ENCODE measurements at places on chromosomes 16 and 17.
A peak's percentile ranks its signal among the peaks of the same experiment; 100 is the strongest.

DNA sequence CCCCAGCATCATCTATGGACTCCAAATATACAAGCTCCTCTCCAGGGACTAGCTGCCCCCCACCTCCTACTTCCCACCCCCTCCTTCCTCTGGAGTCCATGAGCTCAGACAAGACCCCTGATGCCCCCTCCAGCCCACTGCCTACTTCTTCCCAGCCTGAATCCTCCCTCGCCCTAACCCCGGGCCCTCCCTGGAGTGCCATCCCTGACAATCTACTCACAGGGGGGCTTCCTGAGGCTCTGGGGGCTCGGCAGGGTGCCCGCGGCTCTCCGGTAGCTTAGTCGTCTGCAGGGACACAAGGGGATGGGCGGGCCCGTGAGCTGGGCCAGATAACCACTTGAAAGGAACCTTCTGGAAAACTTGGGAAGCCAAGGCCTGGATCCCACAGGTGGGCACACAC, 15.1 kb downstream of the MPP3 start:
- DNase-seq = no peak

DNA sequence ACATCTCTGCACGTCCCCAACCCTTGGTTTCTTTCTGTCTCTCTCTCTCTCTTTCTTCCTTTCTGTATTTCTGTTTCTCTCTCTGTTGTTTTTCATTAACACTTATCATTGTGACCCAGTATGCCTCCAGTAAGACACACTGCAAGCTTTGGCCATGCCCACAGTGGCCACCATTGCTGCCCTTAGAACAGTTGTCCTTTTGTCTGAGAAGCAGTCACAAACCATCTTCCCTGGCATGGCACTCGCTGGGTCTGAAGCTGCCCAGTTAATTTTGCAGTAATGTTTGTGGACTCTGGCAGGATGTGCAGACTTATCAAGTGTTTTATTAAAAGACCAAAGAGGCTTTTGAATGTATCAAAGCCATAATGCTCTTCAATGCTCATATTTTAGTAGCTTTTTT, 146.9 kb downstream of the MSI2 start:
- no peak for DNase-seq

- DNase-seq = peak; percentile 60
Measured at GRCh38 chr16:78122774-78123315, 23.4 kb downstream of the WWOX start.

GRCh38 chr16:1258906-1259759, 3.3 kb downstream of the TPSD1 start:
- peak; percentile 62 for DNase-seq

DNA sequence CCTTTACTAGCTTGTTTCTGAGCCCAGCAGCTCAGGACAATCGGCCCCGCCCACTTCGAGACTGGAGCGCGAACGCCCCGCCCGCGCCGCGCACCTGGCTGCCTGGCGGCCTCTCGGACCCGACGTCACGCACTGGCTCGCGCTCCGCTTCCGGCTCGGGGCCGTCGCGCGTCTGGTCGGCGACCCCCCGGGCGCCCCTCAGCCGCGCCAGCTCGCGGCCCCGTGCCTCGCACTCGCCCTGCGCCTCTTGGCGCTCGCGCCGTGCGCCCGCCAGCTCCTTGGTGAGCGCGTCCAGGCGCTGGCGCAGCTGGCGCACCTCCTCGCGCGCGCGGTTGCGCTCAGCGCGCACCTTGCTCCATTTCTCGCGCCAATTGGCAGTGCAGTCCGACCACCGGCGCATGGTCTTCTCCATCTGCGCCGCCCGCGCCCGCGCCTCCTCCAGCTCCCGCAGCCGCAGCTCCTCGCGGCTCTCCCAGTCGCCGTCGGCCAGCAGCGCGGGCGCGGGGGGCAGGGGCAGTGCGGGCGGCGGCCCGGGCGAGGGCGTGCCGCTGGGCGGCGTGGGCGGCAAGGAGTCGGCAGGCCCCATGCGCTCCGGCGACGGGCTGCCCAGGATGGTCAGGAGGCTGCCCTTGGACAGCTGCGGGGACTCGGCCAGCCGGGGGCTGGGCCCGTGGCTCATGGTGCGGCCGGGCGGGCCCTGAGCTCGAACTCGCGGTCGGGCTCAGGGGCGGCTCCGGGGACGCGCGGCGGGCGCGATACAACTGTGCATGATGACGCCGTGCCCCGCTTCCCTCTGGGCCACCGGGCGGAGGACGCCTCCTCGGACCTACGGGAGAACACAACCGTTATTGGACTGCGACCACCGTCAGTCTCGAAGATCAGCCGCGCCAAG, 7.6 kb downstream of the CCDC102A start:
- DNase-seq = no peak

GRCh38 chr16:22216191-22216831, 10.2 kb downstream of the EEF2K start:
- DNase-seq = no peak

- no peak for DNase-seq
Measured at GRCh38 chr17:2271985-2272702, 31.4 kb downstream of the SMG6 start.

GRCh38 chr17:41082626-41083025, 1.3 kb upstream of the KRTAP4-7 start:
- DNase-seq = no peak

DNA sequence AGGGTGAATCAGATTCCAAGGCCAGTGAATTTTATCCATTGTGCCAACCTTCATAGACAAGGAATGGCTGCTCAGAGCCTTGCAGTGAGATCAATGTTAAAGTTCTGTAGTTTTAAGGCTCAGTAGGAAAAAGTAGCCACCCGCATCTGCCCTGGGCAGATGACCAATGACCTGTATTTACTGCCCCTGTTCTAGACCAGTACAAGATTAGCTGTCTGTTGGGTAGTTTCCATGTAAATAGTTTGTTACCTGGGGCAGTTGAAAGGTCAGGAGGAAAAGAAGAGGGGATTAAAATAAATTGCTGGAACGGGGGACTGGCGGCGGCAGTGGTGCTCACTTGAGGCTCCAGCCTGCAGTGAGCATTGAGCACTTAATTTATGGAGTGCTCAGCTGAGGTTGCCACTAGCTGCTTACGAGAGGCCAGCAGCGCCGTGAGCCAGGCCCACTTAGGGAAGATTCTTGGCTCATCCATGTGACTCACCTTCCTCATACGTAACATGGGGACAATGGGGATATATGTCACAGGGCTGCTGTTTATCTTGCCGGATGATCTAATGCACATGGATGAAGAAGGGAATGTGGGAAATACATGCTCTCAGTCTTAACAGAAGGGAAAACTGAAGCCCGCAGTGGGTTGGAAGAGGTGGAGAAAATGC, 10.7 kb upstream of the NOS2 start:
- no peak for DNase-seq

DNA sequence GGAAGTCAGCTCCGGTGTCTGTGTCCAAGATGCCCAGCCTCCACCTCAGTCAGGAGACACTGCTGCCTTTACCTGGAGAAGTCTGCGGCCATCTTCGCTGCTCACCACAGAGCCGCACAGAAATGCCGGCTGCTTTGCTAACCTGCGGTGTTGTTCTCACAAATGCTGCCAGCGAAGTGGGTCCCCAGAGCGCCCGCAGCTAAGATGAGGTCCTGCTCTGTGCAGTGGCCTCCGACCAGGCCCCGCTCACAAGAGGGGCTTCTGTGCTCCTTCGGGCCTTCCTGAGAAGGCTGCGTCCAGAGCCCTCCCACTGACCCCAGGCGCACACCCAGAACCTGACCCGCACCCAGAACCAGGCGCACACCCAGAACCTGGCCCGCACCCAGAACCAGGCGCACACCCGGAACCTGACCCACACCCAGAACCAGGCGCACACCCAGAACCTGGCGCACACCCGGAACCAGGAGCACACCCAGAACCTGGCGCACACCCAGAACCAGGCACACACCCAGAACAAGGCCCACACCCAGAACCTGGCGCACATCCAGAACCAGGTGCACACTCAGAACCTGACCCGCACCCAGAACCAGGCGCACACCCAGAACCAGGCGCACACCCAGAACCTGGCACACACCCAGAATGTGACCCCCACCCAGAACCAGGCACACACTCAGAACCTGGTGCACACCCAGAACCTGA, 51.5 kb upstream of the FASN start:
- DNase-seq = no peak

GRCh38 chr17:70603226-70603625, 433.9 kb downstream of the KCNJ2 start:
- DNase-seq = no peak

GRCh38 chr17:12536021-12536420, 129.7 kb upstream of the MYOCD start:
- DNase-seq = no peak

GRCh38 chr17:39057701-39058206, 90.6 kb upstream of the FBXO47 start:
- no peak for DNase-seq

- no peak for DNase-seq
Measured at GRCh38 chr16:76696876-76697275, 419.7 kb downstream of the CNTNAP4 start.

DNA sequence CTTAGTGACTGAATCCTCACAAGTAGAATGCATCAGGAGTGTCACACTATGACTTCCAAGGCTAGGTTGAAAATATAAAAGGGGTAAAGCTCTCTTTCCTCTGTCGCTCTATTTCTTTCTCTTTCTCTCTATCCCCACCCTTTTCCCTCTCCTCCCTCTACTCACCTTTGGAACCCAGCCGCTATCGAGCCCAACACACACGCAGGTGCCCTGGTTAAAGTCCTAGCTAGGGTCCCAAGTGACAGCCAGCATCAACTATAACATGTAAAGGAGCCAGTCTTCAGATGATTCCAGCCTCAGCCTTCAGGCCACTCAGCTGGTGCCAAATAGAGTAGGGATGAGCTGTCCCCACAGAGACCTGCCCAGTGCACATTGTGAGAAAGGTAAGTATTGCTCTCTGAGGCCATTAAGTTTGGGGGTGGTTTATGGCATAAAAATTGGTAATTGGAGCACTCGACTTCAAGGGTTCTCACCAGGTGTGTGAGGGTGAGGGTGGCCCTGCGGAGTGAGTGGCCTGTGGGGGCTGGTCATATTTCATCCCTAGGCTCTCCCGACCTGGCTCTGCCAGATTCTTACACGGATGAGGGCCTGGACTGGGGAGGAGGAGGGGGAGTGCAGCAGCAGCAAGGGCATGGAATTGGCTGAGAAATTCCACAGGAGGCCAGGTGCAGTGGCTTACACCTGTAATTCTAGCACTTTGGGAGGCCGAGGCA, 14.9 kb upstream of the C16orf54 start:
- no peak for DNase-seq

- DNase-seq = no peak
Measured at GRCh38 chr16:14409563-14409962, 220.5 kb downstream of the PARN start.

- no peak for DNase-seq
Measured at GRCh38 chr17:77637818-77638575, 320.5 kb upstream of the TNRC6C start.

DNA sequence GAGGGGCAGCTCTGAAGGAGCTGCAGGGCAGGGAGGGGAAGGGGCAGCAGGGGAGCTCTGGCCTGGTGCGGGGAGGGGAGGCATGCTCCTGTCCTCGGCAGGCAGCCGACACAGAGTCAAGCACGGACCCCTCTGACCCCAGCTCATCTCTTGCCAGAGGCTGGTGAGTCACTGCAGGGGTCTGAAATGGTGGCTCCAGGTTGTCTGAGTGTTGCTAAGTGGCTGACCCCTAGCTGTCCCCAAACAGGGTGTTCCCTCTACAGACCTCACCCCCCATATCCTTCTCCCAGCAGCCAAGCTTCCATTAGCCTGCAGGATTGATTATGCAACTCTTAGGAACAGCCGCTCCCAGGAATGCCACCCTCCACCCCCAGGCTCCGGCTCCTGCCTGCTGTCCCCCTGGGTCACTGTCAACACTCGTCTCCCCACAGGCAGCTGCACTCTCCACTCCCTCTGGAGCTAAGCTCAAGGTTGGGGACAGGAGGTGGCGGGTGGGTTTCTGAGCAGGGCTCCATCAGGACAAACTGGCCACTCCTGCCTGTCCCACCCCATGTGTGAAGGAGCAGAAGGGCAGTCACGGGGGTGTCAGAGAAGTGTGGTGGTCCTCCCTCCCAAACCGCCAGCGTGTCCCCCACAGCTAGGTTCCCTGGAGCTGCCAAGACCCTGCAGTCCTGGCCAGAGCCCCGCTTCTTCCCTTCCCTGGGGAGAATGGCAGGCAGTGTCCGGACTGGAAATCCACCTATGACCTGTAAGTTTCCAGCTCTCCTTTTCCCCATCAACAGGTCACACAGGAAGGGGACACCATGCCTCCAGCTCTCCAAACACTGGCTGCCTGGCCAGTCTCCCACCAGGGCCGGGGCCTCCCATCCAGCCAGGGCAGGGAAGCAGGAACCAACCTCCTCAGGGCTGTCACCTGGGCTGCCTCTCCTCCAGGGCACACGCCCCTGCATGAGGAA, 1.0 kb downstream of the MYLK3 start:
- DNase-seq = peak; percentile 16

DNA sequence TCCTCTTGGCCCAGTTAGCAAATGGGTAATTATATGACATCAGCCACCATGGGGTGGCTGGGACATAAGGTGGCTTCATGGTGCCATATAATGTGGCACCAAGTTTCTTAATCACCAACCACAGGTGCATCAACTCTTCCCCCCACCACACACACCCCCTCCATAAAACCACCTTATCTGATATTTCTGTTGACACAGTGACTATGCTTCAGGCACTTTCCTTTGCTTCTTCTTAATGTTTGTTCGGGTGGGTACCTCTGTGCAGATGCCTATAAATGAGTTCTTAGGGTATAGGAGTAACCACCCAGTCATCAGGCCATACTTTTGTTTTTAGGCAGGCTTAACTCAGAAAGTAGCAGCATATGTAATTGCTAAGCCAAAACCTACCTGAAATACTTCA, 29.5 kb downstream of the RNF43 start:
- DNase-seq = no peak

GRCh38 chr16:75379911-75380847, 53.1 kb downstream of the CFDP1 start:
- DNase-seq = peak; percentile 49

DNA sequence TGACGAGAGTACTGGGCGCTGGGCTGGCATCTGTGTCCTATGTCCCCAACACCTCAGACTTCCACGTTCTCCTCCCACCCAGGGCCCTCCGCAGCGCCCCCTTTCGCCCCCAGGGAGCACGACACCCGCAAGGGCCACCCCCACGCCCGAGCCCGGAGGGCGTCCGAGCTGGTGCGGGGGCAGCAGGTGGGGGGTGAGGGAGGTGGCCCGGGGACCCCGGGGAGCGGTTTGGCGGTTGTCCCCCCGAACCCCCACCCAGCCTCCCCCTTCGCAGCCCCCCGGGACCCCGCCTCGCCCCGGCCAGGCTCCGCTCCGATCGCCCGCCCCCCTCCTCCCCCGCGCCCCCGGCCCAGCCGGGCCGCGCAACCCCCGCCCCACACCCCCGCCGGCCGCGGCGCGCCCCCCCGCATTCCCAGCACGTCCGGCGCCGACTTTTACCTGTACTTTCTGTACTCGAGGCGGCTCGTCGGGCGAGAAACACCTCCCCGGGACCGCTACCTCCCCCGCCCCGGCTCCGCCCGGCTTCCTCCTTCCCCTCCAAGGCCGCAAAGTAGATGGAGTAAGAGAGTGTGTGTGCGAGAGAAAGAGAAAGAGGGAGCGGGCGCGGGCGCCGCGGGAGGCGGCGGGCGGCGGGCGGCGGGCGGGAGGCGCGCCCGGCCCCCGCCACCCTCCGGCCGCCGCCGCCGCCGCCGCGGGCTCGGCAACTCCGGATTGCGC, 901 bp downstream of the CDYL2 start:
- peak; percentile 72 for DNase-seq
